ENCODE measurements at places on chromosomes 4 and X.
A peak's percentile ranks its signal among the peaks of the same experiment; 100 is the strongest.

DNA sequence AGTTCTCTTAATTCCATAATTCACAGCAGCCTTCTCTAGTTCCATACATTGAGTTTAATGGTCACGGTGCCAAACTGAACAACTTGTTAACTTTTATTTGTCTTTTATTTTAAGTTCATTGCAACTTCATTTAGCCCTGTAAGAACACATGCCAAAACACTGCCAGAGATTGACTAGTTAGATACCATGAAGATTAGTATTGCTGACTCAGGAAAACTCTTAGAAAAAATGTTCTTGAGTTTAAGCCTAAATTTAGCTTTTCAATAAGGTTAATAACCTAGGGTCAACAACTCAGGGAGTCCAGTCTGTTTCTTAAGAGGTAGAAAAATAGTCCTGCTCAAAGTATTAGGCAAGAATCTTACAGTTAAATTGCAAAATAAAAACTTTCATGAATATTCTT lies 25.7 kb downstream of the SPANXN2 start:
- DNase-seq = no peak

- no peak for DNase-seq
Observed at GRCh38 chrX:148265829-148266228, 234.6 kb upstream of the AFF2 start.

DNA sequence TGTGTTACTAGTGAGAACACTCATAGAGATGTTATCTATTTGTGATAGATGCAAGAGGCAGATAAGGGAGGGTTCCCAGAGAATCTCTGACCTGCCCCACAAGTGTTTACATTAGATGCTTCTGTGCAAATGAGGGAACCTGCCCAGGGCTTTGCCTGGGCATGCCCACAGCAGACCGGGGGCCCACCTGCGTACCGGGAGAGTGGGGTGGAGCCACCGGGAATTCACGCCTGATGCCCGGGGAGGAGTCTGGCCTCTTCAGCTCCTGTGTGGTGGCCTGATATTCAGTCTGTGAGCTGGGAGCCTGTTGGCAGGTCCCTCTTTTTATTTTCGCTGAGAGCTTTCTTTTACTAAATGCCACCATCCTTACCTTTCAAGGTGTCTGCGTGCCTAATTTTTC lies 155.7 kb downstream of the SNCA start:
- no peak for DNase-seq

DNA sequence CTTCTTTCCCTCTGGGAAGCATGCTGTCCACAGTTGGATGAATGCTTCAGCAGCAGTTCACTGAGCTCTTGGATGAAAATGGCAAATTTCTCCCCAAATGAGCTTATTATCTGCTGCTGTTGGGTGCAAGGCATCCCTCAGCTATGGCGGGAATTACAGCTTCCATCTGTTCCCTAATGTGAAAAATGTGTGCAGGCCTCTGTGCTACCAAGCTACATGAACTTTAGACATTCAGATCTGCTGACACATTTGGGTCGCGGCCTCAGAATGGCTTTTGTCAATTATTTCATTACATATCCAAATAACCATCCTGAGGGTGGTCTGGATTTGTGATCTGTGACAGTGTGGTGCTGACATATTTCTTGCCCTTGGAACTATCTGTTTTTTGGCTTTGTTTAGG lies 119.5 kb upstream of the SCML1 start:
- peak; percentile 75 for DNase-seq
